ENCODE measurements at places on chromosomes 6 and 20. TPM values are rescaled to one million over a fixed set of nuclear protein-coding genes. Genes with fewer than 3 reads are reported as not detected.
A peak's percentile ranks its signal among the peaks of the same experiment; 100 is the strongest.

DNA sequence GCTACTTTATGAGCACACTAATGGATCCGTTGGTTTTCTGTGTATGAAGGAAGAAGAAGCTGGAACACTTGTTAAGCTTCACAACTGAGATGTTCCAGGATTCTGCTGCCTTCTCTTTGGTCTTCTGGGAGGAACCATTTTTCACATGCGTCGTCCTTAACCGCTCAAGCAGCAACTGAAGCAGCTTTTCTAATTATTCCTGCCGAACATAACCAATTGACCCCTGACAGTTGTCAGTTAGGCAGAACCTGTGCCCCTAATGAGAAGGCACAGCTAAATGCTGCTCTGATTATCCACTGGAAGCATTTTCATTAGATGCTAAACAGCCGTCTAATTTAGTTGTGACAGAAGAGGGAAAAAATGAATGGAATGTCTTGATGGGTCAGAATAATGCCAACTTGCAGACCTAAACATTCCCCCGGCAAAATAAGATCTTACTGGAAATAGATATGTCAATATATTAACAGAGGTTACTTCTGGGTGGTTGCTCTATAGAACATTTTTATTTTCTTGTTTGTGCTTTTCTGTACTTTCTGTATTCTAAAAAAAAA, 85.0 kb upstream of the SMLR1 start:
- DNase-seq, result no peak

DNA sequence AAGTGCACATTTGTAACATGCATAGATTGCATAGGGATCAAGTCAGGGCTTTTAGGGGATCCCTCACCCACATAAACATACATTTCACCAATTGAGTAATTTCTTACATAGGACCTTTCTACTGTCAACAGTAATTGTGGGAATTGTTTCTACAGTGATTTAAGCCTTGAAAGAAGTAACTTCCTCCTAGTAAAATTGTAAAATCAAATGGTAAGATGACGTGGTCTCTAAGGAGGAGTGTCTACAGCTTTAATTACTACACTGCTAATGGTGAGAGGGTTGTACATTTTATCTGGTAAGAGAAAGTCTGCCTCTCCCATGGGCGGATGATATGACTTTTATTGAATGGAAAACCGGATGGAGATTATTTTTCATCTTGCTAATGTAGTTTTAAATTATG, 98.0 kb downstream of the RPP40 start:
- no peak for DNase-seq

DNA sequence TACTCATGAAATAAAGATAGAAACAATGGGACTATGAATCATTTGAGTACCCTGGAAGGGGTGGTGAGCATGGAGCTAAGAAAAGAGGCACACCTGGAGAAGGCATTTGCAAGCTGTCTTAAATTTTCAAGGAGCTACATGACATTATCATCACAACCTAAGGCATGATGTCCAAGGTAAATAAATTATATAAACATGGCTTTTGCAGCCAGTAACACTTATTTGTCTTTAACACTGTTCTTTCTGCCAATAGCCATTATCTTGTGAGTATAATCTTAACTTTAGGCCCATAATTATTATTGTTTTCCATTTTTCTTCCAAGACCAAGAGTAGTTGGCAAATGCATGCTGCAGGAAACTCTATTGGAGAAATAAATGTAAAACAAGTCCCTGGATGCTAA, 63.7 kb downstream of the ALDH5A1 start:
- no peak for DNase-seq

GRCh38 chr6:139250296-139251044, 41.3 kb downstream of the TXLNB start:
- DNase-seq, result peak; percentile 55

DNA sequence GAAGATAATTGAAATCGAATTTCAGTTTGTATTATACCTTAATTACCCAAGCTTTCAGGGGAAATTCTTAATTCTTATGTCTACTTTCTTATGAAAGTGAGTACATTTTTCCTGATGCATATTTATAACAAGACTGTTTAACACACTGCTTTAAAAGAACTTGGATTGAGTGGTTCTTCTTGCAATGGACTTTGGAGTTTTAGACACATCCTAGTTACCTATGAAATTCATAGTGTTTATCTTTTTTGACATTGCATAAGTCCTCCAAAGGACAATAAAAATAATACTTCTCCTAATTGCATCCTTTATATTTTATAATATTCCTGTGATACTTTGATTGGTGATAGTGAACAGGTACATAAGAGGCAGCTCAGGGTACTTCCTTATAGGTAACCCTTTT, 395.6 kb upstream of the FLRT3 start:
- DNase-seq, result no peak

The MCHR2 gene
- total RNA-seq, result not detected

The SRSF12 gene
- not detected for total RNA-seq

DNA sequence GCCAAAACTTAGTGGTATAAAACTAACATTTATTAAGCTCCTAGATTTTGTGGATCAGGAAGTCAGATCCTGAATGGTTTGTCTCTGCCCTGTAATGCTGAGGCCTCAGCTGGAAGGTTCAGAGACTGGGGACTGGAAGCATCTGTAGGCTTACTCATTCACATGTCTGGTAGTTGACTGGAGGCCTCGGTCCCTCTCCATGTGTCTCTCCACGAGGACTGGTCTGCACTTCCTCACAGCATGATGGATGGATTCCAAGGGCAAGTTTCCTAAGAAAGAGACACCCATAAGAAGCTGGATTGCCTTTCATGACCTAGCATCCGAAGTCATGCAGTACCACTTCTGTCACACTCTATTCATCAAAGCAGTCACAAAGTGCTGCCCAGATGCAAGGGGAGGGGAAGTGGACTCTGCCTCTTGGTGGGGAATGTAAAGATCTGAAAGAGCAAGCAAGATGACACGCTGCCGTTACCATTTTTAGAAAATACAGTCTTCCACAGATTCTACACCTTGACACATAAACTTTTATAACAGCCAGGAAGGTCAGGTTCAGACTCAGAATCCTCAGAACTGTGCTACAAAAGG, 17.2 kb upstream of the MDGA1 start:
- DNase-seq, result no peak

- DNase-seq, result no peak
Observed at GRCh38 chr6:13572951-13573654, 1.3 kb upstream of the SIRT5 start.

GRCh38 chr20:39829256-39829655, 859.8 kb downstream of the MAFB start:
- no peak for DNase-seq

DNA sequence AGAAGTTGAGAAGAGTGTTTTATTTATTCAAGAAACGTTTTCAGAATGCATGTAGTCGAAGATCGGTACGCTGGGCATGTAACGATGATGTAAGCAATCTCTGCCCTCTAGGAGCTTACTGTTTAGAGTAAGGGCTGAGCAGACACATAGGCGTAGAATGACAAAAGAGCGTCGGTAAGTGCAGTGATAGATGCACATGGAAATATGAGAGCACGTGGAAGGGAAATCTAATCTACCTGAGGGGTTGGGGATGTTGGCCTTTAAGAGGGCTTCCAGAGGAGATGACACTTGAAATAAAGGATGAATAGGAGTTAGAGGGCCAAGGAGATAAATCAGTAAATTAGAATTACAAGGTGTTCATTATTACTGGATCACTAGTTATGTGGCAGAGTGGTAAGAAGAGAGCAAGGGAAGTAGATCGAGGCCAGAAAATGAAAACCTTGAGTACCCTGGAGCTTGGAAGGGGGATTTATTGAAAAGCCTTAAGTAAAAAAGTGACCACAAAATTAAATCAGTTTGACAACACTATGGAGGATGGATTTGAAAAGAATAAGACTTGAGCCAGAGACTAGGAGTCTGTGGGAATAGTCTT, 782 bp downstream of the TRMT11 start:
- peak; percentile 21 for DNase-seq

The PSMG4 gene
- 35.0 TPM for total RNA-seq

The EBF4 gene
- 11.4 TPM for total RNA-seq

- no peak for DNase-seq
Observed at GRCh38 chr6:33567836-33568235, 12.2 kb downstream of the BAK1 start.

The FAM162B gene
- total RNA-seq, result not detected

GRCh38 chr6:104532462-104532861, 327.3 kb downstream of the HACE1 start:
- DNase-seq, result no peak

- DNase-seq, result no peak
Observed at GRCh38 chr6:135358985-135359384, 138.6 kb downstream of the AHI1 start.

The WFDC2 gene
- total RNA-seq, result 1.1 TPM
